Suprapubic skin (tissue), 4 donors: ENCODE measurements at places on chromosomes 16 and 17.

DNA sequence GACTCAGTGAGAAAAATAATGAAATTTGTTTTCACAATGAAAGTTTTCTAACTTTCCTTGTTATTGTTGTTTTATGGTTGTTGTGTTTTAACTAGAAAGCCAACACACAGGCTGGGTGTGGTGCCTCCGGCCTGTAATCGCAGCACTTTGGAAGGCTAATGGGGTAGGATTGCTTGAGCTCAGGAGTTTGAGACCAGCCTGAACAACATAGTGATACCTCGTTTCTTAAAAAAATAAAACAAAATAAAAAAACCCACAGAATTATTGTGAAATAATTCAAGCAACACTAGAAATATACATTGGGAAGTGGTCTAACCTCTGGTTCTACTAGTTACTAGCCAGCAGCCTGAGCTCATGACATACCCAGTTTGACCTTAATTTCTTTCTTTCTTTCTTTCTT is 630 bp downstream of the MILR1 start:
- DNase-seq, result no peak

DNA sequence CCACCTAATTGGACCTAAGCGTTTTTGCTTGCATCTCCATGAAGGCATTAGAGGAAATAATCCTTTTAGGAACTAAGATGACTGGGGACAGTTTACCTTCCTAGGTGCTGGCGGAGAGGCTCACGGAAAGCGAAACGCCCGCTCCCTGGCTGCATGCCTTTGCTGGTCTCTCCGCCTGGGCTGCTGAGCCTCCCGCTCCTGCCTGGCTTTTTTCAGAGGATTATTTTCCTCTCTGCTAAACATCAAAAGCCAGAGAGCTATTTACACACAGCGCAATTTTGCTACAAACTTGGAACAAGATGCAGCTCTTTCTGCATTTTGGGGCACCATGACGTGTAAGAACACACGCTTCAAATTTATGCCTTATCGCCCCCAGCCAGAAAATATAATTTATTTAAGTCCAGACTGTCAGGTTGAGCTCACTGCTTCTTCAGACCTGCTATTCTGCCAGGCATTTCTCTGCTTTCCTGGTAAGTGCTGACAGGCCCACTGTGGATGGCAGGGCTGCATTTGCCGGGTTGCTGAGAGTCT is 124.4 kb downstream of the SPACA3 start:
- DNase-seq, result no peak

GRCh38 chr17:7293816-7294613 is 424 bp downstream of the YBX2 start:
- DNase-seq, result no peak

DNA sequence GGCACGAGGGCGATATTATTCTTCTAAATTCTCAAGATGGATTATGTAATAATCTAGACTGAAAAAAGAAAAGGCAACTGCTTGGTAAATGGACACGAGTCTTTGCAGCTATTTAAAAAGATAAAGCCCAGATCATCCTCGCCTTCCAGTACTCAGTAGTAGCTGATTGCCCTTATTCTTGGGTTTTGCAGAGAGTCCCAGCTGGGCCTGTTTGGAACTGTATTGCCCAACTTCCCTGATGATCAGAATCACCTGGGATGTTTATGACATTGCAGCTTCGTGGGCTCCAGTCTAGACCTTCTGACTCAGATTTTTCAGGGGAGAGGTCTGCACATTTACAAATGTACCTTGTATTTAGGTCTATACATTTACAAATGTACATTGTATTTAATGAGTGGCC is 213.5 kb downstream of the RAB11FIP4 start:
- DNase-seq, result no peak

DNA sequence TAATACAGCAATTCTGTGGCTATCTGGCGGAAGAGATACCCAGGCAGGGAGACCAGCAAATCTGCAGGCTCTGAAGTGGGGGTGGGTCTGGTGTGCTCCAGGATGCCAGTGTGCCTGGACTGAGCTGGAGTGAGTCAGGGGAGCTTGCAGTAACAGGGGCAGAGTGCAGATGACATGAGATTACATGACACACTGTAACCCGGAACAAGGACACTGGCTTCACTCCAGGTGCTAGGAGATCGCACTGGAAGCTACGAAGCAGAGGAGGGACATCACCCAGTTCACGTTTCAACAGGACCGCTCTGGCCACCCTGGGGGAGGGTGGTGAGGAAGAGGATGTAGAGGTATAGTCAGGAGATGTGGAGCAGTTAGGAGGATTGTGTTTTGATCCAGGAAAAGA is 475.6 kb downstream of the CDH13 start:
- no peak for DNase-seq

DNA sequence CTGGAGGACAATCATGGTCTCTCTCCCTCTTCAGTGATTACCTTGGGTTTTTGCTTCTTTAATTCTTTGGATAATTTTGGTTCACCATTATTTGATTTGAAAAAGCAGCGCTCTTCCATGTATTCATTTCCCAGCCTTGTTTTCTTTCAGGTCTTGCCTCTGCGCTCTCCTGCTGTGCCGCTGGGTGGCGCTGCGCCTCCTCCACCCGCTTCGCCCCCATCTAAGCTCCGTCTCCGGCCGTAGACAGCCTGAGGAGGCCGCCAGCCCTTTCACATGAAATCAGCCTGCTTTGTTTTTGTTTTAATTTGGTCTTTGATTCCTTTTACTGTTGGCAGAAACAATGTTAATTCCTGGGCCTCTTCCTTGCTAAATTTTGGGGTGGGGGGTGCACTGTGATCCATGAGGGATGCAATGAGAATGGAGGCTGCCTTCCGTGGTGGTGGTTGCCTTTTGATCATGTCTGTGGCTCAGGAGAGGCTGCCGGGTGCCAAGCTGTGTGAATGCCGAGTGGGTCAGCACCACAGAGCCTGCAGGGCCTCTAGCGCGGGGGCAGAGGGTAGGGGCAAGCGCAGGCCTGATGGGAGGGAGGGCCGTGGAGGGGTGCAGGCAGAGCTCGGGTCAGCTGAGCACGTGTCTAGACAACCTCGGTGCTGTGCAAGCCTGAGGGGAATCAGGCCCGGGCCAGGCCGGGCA is 64.1 kb downstream of the PLD6 start:
- no peak for DNase-seq

DNA sequence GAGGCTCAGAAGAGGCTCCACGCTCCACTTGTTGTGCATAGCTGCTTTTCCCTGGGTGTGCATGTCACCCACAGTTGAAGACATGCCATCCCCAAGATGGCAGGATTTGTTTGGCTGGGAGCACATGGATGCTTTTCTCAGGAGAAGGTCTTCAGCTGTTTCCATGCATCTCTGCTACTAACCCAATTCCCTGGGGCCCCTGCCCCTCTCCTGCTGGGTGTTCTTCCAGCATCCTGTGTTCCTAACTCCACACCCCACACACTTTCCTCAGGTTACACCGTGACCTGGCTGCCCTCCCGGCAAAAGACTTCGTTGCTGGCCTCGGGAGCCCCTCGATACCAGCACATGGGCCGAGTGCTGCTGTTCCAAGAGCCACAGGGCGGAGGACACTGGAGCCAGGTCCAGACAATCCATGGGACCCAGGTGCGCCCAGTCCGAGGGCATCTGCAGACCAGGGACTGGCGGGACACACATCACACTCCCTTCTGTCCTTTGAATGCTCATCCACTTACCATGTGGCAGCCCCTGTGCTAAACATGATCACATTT is 21.5 kb downstream of the ITGAL start:
- no peak for DNase-seq

DNA sequence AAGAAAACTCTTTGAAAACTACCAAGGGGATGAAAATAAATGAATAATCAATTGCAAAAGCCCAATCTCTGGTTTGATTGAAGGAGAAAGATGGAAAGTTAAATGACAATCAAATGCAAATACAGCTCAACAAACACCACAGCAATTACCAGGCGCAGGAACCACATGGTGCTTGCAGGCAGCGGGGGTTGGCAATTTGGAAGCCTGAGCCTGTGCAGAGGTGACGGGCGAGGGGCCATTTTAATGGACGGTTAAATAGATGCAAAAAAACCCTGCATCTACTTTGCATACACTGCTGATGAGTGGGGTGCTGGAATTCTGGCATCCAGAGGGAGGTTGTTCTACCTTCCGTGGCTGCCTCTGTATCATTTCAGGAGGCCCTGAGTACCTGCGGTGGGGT is 4.8 kb upstream of the SEZ6 start:
- DNase-seq, result no peak

- no peak for DNase-seq
These were observed 38.6 kb upstream of the TENT4B start for GRCh38 chr16:50114357-50115129.

GRCh38 chr17:5410594-5411272 is 8.7 kb downstream of the NUP88 start:
- DNase-seq, result no peak

DNA sequence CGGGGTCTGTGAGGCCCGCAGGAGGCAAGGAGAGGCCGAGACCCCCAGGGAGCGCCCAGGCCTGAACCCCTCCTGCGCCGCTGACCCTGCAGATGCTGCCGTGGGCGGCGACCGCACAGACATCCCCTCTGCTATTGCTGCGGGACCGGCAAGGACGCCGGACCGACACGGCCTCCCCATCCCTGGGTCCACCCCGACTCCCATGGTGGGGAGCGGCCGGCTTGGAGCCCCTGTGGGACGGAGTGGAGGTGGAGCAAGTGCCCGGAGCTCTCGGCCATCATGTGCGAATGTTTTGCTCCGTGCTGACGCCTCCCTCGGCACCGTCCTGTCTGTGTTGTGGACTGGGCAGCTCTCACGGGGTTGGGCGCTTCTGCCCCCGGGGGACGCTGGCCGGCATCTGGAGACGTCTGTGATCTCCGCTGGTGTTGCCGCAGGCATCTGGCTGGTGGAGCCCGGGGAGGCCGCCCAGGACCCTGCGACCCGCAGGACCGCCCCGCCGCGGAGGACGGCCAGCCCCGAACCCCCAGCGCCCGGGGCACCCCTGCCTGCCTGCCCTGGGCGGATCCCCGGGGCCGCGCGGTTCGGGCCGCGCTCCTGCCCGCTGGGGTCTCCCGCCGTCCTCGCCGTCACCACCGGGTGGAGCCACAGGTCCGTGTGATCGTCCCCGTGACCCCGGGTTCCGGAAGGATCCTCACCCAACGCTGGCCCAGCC is 12.8 kb upstream of the GNG13 start:
- DNase-seq, result no peak
